IMR-90 (cell line): ENCODE measurements at places on chromosomes 2 and 18. TPM values are rescaled to one million over a fixed set of nuclear protein-coding genes. Genes with fewer than 3 reads are reported as not detected.

The CHRND gene
- total RNA-seq, result not detected in 2 replicates

The HRH4 gene
- total RNA-seq, result not detected in 2 replicates

The STAT4 gene
- 0.28 and 0.36 TPM in 2 replicates for total RNA-seq

The SIX3 gene
- not detected in 2 replicates for total RNA-seq

The ATL2 gene
- total RNA-seq, result 62.6 and 83.6 TPM in 2 replicates

The HTR2B gene
- 0.56 and 0.72 TPM in 2 replicates for total RNA-seq

The SAG gene
- not detected in 2 replicates for total RNA-seq

The ARHGAP15 gene
- not detected in 2 replicates for total RNA-seq

The FOXD4L1 gene
- not detected in 2 replicates for total RNA-seq

The LMAN2L gene
- total RNA-seq, result 19.2 and 22.9 TPM in 2 replicates

The PRKCE gene
- 13.3 and 32.4 TPM in 2 replicates for total RNA-seq

The ANO7 gene
- 0.36 and 0.56 TPM in 2 replicates for total RNA-seq

The LTBP1 gene
- 297 and 326 TPM in 2 replicates for total RNA-seq

The IGFBP5 gene
- 392 and 433 TPM in 2 replicates for total RNA-seq

The POTEF gene
- total RNA-seq, result not detected in 2 replicates

The IL36B gene
- total RNA-seq, result not detected in 2 replicates

The CKAP2L gene
- total RNA-seq, result 9.9 and 13.3 TPM in 2 replicates

The CRYBA2 gene
- not detected in 2 replicates for total RNA-seq

The TWSG1 gene
- 115 and 151 TPM in 2 replicates for total RNA-seq

The TMEM37 gene
- total RNA-seq, result under 0.01 TPM in 1 of 2 replicates, not detected in the other

The ZNF513 gene
- total RNA-seq, result 3.1 and 3.4 TPM in 2 replicates

The UXS1 gene
- 24.7 and 33.7 TPM in 2 replicates for total RNA-seq

The LAMA1 gene
- total RNA-seq, result 10.9 and 11.4 TPM in 2 replicates

The TSPYL6 gene
- total RNA-seq, result not detected in 2 replicates

The TRPM8 gene
- not detected in 2 replicates for total RNA-seq

The SH3RF3 gene
- total RNA-seq, result 3.4 and 3.9 TPM in 2 replicates

The DSG4 gene
- not detected in 2 replicates for total RNA-seq

The RAB31 gene
- total RNA-seq, result 26.9 and 28.9 TPM in 2 replicates

The PROM2 gene
- total RNA-seq, result not detected in 2 replicates

The IFIH1 gene
- 1.4 and 2.2 TPM in 2 replicates for total RNA-seq

The THAP4 gene
- 33.9 and 42.2 TPM in 2 replicates for total RNA-seq

The SLC40A1 gene
- 3.9 and 5.0 TPM in 2 replicates for total RNA-seq

The SLC5A7 gene
- total RNA-seq, result not detected in 2 replicates

The THSD7B gene
- total RNA-seq, result not detected in 2 replicates

The SNTG2 gene
- total RNA-seq, result under 0.01 and 0.56 TPM in 2 replicates

The ICOS gene
- total RNA-seq, result not detected in 2 replicates

The GCG gene
- total RNA-seq, result not detected in 2 replicates

The SERPINB10 gene
- total RNA-seq, result not detected in 2 replicates

The AKAIN1 gene
- not detected in 2 replicates for total RNA-seq

The CAPG gene
- 53.3 and 79.9 TPM in 2 replicates for total RNA-seq

The CHRNG gene
- not detected in 2 replicates for total RNA-seq
